NCI-H226 (cell line): ENCODE measurements at places on chromosomes 3 and 15.

GRCh38 chr3:159989973-159990846 is 1.6 kb downstream of the IL12A start:
- DNase-seq, result no peak

GRCh38 chr15:76947454-76947853 is 15.9 kb downstream of the RCN2 start:
- no peak for DNase-seq

- DNase-seq, result no peak
Measured at GRCh38 chr3:189419683-189420082, 211.5 kb upstream of the TP63 start.

- no peak for DNase-seq
Measured at GRCh38 chr3:160810362-160811236, 54.6 kb downstream of the PPM1L start.

DNA sequence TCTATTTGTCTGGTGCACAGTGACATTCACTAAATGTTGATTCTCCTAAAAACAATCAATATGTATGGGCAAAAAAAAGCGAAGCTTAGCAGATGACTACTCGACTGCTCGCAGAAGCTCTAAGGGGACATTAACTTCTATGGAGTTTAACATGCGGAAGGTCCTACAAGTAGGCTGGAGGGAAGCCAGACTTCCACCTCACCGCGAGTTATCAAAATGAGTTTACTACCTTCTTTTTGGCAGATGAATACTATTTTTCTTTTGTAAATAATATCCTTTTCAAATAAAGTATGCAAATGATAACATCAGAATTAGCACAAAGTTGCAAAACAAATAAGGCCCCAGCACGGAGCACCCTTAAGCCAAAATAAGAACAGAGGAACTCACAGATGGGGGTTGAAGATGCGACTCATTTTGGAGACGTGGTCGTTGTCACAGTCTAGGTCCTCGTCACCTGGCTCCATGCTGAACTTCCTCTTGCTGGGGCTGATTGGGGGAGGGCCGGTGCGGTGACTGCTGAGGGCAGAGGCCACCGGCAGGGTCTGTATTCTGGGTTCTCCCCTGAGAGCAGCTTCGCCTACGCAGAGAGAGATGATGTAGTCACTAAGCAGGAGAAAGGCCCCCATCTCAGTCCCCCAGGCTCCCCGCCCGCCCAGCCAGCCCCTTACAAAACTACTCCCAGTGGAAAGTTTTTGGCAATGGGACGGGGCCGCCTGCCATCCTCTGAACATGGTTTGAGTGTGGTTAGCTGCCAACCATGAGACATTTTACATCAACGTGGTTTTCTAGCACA is 42.1 kb downstream of the VGLL4 start:
- no peak for DNase-seq

DNA sequence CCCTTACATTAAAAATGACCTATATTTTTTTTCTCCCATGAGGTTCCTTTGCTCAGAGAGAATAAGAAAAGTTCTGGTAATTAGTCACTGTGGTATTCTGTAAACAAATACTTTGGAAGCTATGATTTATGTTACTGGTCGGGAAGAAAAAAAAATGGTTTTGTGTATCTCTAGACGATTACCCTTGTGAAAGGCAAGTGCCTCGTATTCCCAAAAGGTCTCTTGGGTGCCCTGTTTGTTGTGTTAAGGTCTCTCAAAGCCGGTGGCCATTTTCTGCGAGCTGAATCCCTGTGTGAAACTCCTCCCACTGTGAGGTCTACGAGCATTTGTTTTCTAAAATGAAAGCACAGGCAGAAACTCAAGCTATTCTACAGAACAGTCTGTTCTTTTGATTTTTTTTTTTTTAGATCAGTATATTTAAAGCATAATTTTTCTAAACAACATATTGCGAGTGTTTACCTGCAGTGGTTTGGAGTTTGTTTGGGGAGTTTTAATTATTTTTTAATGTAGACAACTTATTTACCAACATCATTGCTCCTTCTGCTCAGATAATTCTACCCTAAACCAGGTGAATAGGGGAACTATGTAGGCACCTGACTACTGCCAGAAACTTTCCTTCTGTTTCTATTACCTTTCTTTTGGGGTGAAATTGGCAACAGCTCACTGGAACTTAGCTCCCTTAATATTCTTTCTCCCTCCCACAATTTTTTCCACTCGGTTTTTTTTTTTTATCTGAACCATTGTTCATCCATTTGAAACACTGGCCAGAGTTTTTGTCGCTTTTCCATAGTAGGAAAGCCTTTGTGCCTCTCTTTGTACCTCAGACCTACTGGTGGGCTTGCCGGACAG is 44.0 kb downstream of the ZBTB38 start:
- peak; percentile 36 for DNase-seq

GRCh38 chr15:74365598-74366445 is 1.6 kb downstream of the CYP11A1 start:
- no peak for DNase-seq

GRCh38 chr15:27088584-27089232 is 117.7 kb downstream of the GABRG3 start:
- DNase-seq, result no peak

GRCh38 chr3:130405956-130406355 is 60.5 kb downstream of the COL6A5 start:
- DNase-seq, result no peak

GRCh38 chr3:66785191-66785909 is 212.8 kb upstream of the KBTBD8 start:
- DNase-seq, result no peak

DNA sequence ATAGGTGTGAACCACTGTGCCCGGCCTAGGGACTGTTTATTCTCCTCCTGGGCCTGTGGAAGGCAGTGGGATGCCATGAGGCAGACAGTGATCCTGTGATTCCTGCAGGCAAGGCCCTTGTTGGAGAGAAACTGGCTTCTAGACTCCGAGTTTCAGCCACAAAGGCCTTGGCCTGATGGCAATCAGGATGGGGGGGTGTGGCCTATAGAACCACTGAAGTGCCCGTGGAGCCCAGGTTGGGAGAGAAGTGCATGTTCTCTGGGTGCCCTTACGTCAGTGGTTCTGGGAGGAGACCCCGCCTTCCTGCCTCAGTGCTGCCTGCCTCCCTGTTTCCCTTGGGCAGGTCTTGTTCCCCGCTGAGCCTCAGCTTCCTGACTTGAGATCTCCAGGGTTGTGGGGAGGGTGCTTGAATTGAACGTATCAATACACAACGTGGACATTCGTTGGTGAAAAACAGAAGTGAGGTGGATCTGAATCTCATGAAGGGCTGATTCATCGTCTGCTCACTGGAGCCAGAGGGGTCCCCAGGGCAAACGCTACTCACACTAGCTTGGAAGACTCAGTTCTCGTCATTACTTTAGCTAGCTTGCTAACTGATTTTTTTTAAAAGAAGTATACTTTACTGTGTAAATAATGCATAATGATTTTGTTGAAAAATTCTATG is 31.8 kb downstream of the IRAK2 start:
- no peak for DNase-seq

GRCh38 chr15:83784975-83785374 is 131.1 kb downstream of the ADAMTSL3 start:
- peak; percentile 91 for DNase-seq

DNA sequence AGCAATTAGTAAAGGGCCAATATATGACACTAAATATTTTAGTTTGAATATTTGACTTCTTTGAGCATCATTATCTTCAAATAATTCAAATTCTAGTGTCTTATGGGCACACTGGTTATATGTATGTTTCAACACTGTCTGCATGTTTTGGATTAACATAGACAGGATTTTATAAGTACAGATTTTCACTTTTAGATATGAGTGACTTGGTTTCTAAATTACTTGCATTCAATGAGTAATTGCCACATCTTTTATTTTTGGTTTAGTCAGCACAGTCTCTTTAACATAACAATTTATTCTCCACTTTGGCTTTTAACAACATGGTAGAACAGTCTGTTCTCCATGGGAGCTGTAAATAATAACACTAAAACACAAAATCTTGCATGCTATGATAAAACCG is 674.8 kb downstream of the TBL1XR1 start:
- DNase-seq, result no peak

DNA sequence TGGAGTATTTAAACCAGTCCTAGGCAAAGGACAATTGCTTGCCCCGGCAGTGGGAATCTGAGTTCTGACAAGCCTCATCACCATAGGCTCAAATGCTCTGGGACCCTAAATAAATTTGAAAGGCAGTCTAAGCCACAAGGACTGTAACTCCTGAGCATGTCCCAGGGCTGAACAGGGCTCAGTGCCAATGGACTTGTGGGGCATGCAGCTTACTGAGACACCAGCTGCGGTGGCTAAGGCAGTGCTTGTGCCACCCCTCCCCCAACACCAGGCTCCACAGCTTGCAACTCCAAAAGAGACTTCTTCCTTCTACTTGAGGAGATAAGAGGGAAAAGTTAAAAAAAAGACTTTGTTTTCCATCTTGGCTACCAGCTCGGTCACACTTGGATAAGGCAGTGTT is 289.7 kb upstream of the DCBLD2 start:
- DNase-seq, result no peak

DNA sequence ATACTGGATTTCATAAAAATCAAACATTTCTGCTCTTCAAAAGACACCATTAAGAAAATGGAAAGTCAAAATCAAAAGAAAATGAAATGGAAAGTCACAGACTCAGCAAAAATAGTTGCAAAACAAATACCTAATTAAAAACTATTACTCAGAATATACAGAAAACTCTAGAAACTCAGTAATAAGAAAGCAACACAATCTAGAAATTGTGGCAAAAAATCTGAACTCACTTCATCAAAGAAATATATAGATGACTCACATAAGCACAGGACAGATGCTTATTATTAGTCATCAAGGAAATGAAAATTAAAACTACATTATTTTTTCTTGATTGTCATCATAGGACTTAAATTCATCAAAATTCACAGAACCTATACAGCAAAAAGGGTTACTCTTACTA is 430.0 kb downstream of the SHQ1 start:
- no peak for DNase-seq

- no peak for DNase-seq
Measured at GRCh38 chr3:195853996-195854395, 42.3 kb upstream of the MUC4 start.

DNA sequence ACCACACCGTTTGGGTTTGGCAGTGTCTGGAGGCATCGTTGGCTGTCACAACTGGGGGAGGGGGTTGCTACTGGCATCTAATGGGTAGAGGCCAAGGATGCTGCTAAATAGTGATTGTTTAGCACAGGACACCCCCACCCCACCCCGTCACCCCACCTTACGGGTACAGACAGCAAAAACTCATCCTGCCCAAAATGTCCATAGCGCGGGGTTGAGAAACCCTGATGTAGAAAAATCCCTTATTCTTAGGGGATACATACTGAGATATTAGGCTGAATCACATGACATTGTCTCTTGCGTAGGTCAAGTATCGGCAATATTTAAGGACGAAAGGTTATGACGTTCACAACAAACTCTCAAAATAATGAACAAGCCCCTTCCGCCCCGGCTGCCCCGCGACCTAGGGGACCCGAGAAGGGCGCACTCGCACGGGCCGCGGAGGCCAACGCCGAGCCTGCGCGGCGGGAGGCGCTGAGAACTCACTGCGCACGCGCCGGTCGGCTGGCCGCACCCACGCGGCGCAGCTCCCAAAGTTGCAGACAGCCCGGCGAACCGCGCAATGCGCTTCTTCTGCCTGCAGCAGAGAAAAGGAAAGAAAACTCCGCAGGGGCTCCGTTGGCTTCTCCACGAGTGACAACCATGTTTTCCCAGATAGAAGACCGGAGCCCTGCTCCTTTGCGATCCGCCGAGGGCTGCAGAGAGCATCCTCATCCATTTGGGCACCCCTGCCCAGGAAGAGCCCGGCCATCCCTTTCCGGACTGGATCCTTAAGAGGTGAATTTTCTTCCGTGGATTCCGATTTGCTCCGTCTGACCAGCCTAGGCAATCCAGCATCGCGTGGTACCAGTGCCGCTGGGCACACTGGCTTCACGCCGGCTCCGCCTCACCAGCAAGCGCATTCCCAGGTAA is 136.8 kb upstream of the CCDC54 start:
- peak; percentile 74 for DNase-seq

- no peak for DNase-seq
Measured at GRCh38 chr3:177179281-177180067, 17.8 kb downstream of the TBL1XR1 start.

DNA sequence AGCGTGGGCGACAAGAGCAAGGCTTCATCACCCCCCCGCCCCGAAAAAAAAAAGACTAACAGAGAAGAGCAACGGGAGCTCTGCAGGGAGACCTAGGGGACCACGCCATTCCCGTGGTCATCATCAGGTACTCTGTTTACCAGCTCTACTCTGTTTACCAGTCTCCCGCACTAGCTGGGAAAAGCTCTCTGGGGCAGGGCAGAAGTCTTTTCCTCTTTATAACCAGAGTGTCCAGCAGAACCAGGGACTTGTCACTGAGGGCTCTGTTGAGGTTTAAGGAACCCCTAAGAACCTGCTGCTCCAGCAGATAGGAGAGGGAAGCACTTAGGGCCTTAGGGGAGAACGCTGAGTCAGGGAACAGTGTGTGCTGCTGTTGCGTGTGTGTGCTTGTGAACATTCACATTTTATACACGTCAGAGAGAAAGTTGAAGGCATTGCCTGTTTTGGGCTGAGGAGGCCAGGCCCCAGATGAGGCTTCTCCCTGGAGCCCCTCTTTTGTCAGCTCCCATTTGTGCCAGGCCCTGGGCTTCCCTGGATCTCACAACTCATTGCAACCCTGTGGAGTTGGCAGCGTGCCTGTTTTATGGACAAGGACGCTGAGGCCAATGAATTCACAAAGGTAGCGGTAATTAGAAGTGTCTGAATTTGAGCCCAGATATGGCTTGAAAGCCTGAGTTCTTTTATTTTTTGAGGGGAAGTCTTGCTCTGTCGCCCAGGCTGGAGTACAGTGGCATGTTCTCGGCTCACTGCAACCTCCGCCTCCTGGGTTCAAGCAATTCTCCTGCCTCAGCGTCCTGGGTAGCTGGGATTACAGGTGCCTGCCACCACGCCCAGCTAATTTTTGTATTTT is 24.2 kb upstream of the ERICH6 start:
- DNase-seq, result no peak

DNA sequence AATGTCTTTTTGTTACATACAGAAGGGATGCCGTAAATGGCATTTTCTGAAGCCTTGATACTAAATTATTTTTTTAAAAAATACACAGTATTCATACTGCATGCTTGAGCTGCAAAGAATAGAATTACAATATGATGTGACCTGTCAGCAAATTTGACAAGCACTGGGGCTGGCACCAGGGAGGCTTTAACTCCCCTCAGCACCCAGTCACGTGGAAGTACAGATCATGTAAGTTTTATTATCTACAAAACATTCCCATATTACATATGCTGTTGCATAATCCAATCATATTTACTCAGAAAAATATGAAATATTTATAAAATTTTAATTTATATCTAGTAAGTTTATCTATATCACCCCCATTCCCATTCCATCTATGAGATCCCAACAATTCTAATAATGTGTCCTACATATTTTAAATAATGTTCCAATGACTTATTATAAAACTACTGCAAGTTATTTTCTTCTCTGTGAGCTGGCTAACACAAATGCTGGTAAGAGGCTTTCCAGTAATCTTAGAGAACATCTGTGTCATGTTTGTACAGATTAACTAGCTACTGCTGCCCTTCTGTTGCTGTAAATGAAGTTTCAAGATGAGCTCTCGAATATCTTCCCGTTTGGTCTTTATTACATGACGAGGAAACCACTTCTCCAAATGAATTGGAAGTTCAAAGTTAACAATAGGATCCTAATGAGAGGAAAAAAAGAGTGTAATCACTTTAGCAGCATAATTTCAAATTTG is 5.2 kb upstream of the IMPG2 start:
- DNase-seq, result no peak

- no peak for DNase-seq
Measured at GRCh38 chr3:119470866-119471265, 2.1 kb downstream of the POGLUT1 start.
